Ascending aorta (tissue), 2 donors: ENCODE measurements at places on chromosomes 3 and 15. TPM values are rescaled to one million over a fixed set of nuclear protein-coding genes. Genes with fewer than 3 reads are reported as not detected.

MINAR1 gene
- total RNA-seq = 0.21 TPM

WDR5B gene
- total RNA-seq = 1.8 TPM

ROBO2 gene
- 2.9 TPM for total RNA-seq

- H3K4me3 ChIP-seq = no peak overlapping the region
- no peaks in the 10 kb centered on the region for H3K4me1 ChIP-seq
- H3K27me3 ChIP-seq = no peaks in the 10 kb centered on the region
- H3K36me3 ChIP-seq = no peaks in the 10 kb centered on the region
- no peak overlapping the region for H3K27ac ChIP-seq
These were observed 43.1 kb upstream of the TRPC1 start for GRCh38 chr3:142680710-142681109.

DNA sequence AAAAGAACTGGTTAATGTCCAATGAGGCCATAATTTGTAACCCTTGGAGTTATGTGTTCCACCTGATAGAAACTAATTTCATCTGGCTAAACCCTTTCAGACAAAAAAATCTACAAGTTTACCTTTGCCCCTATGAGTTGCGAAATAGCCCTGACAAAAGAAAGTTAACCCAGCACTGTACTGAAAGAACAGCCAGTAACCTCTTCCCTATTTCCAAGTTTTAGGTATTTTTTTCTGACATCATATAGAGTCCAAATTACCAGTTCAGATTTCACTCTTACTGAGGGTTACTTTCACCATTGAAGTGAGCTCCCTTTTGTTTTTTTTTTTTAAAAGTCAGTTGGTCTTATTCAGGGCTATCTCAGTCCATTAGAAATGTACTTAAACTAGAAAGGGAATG is 42.8 kb upstream of the PTPRG start:
- H3K27ac ChIP-seq = no peak overlapping the region
- H3K36me3 ChIP-seq = no peaks in the 10 kb centered on the region
- no peak overlapping the region for H3K4me3 ChIP-seq

GRCh38 chr3:138653567-138653966 is 45.0 kb downstream of the FAIM start:
- H3K27ac ChIP-seq = no peak overlapping the region
- no peaks in the 10 kb centered on the region for H3K27me3 ChIP-seq
- H3K4me3 ChIP-seq = no peak overlapping the region
- DNase-seq = no peak
- H3K36me3 ChIP-seq = peaks cover 82% of the 10 kb centered on the region
